ENCODE measurements at places on chromosomes 1 and 21.

DNA sequence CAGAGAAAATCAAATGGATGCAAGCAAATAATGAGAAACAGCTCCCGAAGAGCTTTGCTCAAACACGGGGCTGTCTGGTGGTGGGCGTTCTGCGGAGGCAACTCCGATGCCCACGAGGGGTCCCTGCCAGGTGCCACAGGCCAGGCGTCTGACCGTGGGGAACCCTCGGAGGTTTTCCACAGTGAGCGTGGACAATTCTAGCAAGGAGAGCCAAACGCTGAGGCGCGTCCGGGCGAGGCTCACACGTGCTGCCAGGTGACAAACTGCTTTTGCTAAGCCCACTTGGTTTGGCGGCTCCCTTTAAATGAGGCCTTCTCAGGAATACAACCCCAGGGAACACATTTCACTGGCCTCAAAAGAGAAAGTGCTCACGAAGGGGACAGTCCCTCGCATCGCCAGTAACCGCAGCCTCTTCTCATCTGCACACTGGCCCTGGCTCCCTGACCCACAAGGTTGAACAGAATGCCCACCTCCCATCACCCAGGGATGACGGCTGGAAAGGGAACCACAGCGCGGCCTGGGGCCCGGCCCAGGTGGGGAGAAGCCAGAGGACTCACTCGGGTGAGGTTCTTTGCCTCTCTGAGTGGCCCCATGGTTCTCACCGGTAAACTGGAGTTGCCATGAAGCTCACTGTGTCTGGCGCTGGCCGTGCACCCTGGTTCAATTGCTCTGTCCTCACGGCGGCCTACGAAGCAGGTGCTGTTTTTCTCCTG, 97.4 kb downstream of the PRDM16 start:
- DNase-seq: no peak

- DNase-seq: no peak
Measured at GRCh38 chr1:24349891-24350290, 30.7 kb downstream of the GRHL3 start.

- no peak for DNase-seq
Measured at GRCh38 chr1:82598812-82599211, 798.1 kb downstream of the ADGRL2 start.

DNA sequence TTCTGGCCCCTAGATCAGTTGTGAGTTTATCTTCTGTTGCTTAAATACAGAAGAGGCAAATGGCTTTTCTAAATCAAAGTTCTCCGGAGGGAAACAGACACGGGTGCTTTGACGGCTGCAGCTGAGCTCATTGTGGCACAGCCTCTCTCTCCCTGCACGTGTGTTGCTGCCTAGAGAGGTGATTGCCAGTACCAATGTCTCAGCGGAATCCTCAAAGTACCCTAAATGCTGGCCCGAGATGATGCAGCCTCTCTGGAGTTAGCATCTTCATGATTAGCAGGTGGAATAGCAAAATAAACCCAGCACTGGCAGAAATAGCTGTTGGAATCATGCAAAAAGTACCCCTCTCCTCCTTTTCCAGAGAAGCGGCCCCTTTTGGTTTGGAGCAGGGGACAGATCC, 192.2 kb downstream of the PRDM2 start:
- no peak for DNase-seq

GRCh38 chr1:237888143-237888542, 2.6 kb downstream of the ZP4 start:
- DNase-seq: no peak

- DNase-seq: no peak
Measured at GRCh38 chr1:11341901-11342552, 69.0 kb downstream of the UBIAD1 start.

GRCh38 chr1:168145184-168146159, 8.7 kb upstream of the GPR161 start:
- peak; percentile 90 for DNase-seq

DNA sequence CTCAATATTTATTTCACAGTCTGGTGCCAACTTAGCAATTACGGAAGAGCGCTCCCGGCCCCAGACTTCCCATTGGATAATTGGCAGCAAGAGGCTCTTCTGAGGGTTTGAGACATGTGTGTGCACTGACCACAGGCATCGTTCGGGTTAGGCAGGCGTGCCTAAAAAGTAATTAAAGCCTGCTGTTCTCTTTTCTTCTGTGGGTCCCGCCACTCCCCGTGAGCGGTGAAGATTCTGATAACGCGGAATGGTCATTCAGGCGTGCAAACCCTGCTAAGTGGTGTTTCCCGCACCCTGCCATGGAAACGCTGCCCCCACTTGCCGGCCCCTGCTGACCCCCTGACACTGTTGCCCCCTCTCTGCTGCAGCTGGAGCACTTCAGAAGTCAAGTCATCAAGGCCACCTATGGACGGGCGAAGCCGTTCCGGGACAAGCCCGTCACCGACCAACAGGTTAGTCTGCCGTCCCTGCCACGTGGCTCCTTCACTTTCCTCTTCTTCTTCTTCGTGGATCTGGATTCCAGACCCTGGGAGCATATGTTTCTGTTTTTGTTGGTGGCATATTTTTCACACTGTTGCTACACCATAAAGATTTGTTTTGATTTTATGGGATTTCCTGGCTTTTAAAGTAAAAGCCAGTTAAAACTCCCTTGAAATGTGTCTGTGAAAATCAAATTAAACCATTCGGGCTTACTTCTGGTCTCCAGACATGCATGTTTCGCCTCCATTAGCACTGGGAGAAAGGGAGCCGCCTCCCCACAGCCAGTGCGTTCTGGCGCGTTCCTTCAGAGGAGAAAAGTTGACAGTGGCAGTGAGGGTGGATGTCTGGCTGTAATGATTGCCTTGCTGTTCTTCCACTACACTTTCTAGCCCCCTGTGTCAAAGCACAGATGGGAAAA, 79.9 kb downstream of the FHAD1 start:
- DNase-seq: no peak

DNA sequence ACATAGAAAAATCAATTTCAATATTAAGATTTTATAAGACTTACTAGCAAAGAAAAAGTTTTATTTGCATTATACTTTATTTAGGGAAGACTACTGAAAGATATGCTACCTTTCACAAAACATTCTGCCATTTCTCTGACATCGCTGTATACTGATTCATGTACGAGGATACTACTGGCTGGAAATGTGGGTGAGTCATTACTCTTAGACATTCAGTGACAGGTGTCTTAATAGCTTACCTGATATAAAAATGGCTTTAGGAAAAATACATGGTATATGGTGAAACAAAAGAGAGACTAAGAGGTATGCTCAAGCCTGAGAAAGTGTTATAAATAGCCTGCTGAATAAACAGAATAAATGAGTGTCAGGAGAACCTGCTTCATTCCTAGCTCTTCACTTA, 73.0 kb upstream of the EXO1 start:
- peak; percentile 34 for DNase-seq
